ENCODE measurements at places on chromosomes 13 and 19.

- no peak overlapping the region for H3K4me3 ChIP-seq
- H3K4me1 ChIP-seq, result peaks cover 12% of the 10 kb centered on the region
- no peak for DNase-seq
- H3K27me3 ChIP-seq, result no peaks in the 10 kb centered on the region
These were observed 118.0 kb downstream of the KDM4B start for GRCh38 chr19:5086725-5087439.

- H3K36me3 ChIP-seq, result no peaks in the 10 kb centered on the region
- no peak overlapping the region for H3K4me3 ChIP-seq
- no peak for DNase-seq
These were observed 221.1 kb downstream of the TDRD3 start for GRCh38 chr13:60617991-60618733.

DNA sequence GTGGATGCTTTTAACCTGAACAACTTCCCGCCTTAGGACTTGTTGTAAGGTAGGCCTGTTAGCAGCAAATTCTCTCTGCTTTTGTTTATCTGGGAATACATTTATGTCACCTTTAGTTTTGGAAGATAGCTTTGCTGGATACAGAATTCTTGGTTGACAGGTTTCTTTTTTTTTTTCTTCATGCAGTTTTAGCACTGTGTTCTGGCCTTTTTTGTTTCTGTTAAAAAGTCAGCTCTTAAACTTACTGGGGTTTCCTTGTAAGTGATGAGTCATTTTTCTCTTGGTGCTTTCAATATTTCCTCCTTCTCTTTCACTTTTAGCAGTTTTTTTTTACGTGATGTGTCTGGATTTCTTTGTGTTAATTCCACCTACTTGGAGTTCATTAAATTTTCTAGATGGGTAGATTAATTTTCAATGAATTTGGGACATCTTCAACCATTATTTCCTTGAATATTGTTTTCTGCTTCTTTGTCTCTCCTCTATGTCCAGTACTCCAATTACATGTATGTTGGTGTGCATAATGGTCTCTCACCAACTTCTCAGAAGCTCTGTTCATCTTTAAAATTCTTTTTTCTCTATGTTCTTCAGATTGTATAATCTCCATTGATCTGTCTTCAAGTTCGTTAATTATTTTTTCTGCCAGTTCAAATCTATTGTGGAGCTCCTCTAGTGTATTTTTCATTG, 188.2 kb upstream of the ZNF536 start:
- H3K27me3 ChIP-seq, result no peaks in the 10 kb centered on the region
- H3K27ac ChIP-seq, result no peak overlapping the region
- H3K36me3 ChIP-seq, result no peaks in the 10 kb centered on the region
- no peaks in the 10 kb centered on the region for H3K4me1 ChIP-seq
- no peak for DNase-seq
- no peak overlapping the region for H3K4me3 ChIP-seq

DNA sequence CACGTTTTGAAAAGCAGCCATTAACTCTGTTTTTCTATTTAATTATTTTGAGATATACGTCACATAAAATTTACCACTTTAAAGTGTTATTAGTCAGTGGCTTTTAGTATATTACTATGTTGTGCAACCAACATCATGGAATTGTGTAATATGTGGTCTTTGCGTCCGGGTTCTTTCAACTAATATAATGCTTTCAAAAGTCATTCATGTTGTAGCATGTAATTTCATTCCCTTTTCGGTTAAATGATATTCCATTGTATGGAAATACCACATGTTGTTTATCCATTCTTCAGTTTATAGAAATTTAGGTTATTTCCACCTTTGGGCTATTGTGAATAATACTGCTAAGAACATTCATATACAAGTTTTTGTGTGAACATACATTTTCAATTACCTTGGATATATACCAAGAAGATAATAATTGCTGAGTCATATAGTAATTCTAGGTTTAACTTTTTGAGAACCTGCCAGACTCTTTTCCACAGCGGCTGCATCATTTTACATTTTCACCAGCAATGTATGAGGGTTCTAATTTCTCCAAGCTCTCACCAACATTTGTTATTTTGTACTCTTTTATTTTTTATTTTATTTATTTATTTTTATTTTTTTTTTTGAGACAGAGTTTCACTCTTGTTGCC, 28.1 kb upstream of the CLDN10 start:
- H3K27ac ChIP-seq, result no peak overlapping the region
- no peaks in the 10 kb centered on the region for H3K4me1 ChIP-seq
- H3K27me3 ChIP-seq, result no peaks in the 10 kb centered on the region
- H3K36me3 ChIP-seq, result no peaks in the 10 kb centered on the region
- DNase-seq, result no peak

DNA sequence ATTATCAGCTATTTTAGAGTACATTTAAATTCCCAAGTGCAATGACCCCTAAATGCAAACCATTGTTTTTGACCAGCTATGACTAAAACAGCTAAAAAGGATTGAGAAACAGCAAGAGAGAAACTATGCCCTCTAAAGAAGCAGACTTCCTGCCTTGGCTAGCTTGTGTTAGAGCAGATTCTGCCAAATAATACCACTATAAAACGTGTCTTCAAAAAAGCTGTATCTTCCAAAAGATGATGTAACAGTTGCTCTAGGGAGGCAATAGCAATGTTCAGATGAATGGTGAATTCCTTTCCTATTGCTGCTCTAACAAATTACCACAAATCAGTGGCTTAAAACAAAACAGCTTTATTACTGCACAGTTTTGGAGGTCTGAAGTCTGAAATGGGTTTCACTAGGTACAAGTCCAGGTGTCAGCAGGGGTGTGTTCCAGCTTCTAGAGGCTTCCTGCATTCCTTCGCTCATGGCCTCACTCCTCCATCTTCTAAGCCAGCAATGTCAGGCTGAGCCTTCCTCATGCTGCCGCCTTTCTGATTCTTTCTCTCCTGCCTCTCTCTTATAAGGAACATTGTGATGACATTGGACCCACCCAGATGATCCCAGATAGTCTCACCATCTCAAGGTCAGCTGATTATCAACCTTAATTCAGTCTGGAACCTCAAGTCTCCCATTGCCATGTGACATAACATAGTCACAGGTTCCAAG, 84.5 kb downstream of the LRRC63 start:
- no peaks in the 10 kb centered on the region for H3K36me3 ChIP-seq
- no peak overlapping the region for H3K27ac ChIP-seq
- H3K4me1 ChIP-seq, result no peaks in the 10 kb centered on the region

- no peaks in the 10 kb centered on the region for H3K4me1 ChIP-seq
- no peak overlapping the region for H3K27ac ChIP-seq
- H3K4me3 ChIP-seq, result no peak overlapping the region
- H3K36me3 ChIP-seq, result no peaks in the 10 kb centered on the region
- DNase-seq, result no peak
These were observed 59.7 kb upstream of the KL start for GRCh38 chr13:32956595-32956933.

GRCh38 chr13:46675016-46675415, 121.9 kb downstream of the ESD start:
- H3K4me3 ChIP-seq, result no peak overlapping the region
- DNase-seq, result no peak
- H3K27me3 ChIP-seq, result no peaks in the 10 kb centered on the region
- no peak overlapping the region for H3K27ac ChIP-seq
- no peaks in the 10 kb centered on the region for H3K4me1 ChIP-seq
